Omental fat pad (tissue), 4 donors: ENCODE measurements at places on chromosomes 2 and 18.

GRCh38 chr2:143623909-143624260, 494.7 kb downstream of the ARHGAP15 start:
- DNase-seq = no peak

DNA sequence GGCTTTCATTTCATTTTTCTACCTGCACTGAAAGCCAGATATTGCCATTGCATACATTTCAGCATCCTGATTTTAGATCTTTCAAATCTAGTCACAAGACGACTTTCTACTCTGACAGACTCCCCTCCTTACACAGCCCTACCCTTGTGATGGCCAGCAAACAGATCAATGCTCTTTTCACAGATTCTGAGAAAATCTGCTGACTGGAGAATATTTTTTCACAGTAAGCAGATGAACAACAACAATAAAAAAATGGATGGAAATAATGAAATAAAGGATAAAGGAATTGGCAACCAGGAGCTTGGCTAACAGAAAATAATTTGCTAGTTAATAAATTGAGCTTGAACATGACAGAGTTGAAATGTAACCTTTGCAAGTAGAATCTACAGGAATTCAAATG, 527.2 kb downstream of the IRS1 start:
- no peak for DNase-seq

DNA sequence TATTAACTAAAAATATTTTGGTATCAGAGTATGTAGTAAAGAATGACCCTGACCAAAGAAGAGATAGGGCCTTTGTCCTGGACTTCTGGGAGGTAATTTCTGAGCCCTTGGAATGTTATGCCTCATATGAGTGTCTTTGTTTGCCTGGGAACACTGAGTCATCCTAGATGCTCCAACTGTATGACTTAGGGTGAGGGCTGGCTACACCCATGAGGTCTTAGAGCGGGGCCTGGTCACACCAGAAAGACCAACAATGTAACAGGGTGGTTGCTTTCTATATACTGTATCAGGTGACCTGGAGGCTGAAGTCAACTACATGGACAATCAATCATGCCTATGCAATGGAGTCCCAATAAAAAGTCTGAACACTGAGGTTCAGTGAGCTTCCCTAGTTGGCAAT, 253.1 kb downstream of the MBD2 start:
- no peak for DNase-seq

- no peak for DNase-seq
Observed at GRCh38 chr18:77567205-77567604, 317.6 kb downstream of the GALR1 start.

- DNase-seq = no peak
Observed at GRCh38 chr2:222907790-222908441, 47.1 kb downstream of the ACSL3 start.

DNA sequence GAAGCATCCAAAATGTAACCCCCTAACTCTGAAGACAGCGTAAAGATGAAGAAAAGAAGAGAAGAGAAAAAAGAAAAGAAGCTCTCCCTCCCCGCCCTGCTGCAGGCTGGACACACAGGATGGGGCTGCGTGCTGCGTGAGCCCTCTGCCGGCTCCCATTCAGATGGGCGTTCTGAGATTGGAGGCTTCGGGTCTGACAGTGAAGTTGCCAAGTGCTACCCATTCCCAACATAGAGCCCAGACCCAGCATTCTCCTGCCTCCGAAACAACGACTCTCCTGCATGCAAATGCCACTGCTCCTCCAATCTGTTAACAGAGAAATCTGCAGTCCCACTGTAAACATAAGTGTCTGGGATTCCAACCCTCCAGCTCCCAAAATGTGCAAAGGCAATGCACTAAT, 234.9 kb downstream of the BCL11A start:
- no peak for DNase-seq

DNA sequence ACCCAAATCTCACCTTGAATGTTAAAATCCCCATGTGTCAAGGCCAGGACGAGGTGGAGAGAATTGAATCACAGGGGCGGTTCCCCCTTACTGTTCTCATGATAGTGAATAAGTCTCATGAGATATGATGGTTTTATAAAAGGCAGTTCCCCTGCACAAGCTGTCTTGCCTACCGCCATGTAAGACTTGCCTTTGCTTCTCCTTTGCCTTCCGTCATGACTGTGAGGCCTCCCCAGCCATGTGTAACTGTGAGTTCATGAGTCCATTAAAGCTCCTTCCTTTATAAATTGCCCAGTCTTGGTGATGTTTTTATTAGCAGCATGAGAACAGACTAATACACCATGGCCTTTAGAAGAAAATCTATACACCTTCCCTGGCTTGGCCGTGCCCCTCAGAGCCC, 7.4 kb upstream of the MBP start:
- no peak for DNase-seq

DNA sequence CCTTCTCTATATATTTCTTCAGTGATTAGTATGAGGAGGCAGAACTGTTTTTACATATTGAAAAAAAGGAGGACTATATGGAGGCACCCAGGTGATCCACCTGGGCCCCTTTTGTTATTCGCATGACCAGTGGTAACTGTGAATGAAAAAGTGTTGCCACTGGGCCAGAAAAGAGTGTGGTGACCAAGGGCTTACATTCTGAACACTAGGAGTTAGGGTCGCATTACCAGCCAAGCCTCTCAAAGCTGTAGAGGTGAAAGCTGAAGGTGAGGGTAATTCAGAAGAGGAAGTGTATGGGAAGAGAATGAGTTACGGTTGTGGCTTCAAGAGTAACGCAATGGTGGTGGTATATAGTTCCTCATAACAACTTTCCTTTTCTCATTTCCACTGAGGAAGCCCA, 487.6 kb downstream of the TMEM182 start:
- no peak for DNase-seq

DNA sequence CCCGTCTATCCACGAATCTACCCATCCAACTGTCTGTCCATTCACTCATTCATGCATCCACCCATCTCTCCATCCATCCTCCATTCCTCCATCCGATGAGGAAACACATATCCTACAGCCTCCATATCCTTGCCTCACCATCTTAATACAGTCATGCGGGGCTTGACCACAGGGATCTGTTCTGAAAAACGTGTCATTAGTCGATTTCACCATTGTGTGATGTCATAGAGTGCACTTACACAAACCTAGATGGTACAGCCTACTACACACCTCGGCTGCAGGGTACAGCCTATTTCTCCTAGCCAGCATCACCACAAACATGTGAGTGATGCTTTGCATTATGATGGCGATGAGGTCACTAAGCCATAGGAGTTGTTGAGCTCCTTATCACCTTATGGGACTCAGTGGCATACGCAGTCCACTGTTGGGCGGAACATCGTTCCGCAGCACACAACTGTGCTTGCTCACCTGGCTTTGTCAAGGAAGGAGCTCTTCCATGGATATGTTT, 1.9 kb upstream of the NT5DC4 start:
- no peak for DNase-seq
